ENCODE measurements at places on chromosomes 2 and 18. TPM values are rescaled to one million over a fixed set of nuclear protein-coding genes. Genes with fewer than 3 reads are reported as not detected.

The COLEC11 gene
- 0.33 TPM for total RNA-seq

GRCh38 chr18:48915626-48916425 is 34.9 kb downstream of the SMAD7 start:
- no peak for DNase-seq

The YWHAQ gene
- total RNA-seq = 354 TPM

DNA sequence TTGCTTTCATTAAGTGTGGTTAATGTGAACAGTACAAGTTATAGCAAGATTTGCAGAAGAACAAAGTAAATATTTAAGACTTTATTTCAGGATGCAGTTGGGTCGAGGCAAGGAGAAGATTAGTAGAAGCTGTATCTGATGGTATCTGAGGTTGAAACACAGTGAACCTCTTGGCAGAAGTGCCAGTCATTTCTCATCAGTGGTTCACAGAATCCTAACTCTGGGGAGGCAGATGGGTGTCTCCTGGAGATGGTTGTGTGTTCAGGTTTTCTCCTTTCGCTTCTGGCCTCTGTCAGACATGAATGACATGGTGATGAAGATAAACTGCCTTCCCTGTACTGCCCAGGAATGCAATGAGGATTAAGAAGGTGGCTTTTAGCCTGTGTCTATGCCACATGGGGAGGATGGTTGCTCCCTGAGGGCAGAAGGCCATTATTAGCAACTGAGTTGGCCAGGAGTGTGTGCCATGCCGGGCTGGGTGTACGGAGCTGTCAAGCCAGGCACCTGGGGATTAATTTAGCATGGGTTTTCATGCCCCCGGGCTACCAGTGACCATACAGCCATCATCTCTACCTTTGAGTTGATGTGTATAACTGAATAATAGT is 28.0 kb downstream of the MGAT5 start:
- no peak for DNase-seq

The ACSL3 gene
- total RNA-seq = 95.8 TPM

DNA sequence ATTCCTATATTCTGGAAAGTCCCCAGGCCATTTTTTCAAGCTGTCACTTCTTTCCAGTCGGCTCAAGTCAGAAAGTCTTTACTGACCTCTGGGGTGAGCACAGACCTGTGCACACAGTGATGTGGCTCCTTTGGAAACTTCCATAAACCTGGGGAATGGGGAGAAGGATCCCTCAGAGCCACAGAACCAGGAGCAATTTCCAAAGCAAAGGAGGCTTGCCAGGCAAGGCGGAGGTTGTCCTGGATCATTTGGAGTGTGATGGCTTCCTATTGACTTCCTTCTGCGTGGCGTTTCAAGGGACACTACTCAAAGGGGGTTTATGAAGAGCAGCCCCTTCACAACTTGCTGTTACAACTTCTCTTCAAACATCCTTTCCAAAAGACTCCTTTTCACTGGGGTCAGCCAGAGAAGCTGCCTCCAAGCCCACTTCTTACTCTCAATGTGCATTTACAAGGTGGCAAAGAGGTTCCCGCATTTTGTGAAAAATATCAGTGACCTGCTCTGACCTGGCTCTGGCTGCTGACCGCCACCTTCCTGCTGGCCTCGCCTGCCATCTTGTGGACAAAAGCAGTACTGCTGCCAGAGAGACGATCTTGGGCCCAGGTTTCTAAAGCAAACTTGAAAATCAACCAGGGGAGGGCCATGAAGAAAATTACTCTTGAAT is 18.2 kb upstream of the TMEM247 start:
- peak; percentile 82 for DNase-seq

- no peak for DNase-seq
Measured at GRCh38 chr18:37381554-37381953, 184.0 kb downstream of the CELF4 start.
